Karpas-422 (cell line): ENCODE measurements at places on chromosomes 5 and 9.

- DNase-seq, result no peak
Observed at GRCh38 chr5:157294407-157295091, 28.6 kb downstream of the CYFIP2 start.

DNA sequence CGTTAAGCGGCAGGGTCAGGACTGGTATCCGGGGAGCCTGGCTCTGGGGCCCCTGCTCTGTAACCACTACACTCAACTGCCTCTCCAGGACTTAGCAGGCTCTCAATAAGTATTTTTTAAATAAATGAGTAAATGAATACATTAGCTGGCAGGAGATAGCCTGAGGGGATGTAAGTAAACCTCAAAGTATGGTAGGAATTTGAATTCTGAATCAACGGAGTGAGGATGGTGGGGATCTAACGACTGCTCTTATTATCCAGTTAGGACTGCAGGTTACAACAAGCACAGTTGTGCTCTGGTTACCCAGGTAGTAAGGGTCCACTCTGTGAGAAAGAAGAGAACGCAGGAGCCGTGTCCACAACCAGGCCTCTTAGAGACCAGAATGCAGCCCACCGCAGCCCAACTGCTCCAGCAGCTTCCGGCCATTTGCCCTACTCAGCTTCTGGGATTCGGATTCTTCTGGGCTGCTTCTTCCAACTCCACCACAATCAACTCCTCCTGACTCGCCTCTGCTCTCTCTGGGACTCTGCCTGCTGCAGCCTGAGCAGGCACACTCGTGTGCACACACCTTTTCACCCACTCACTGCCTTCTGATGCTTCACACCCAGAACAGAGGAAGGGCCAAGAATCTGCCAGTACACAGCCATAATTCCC is 52.6 kb downstream of the MED27 start:
- DNase-seq, result no peak

DNA sequence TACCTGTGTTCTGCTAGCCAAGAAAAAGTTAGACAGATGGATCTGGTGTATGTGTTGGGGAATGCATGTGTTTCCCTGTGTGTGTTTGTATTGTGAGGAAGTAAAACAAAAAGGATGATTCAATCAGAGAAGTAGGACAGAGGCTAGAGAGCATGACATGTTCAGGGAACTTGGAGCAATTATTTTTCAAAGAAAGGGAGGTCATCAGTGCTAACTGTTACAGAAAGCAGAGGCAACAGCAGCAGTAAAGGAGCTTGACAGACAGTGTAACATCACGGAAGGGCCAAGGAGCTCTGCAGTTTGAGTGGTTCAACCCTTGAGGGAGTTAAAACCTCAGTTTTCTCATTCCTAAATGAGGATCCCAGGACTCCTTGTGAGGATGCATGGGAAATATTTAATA is 13.2 kb downstream of the SPINK1 start:
- DNase-seq, result peak; percentile 54

GRCh38 chr5:13814301-13814700 is 130.2 kb downstream of the DNAH5 start:
- no peak for DNase-seq

DNA sequence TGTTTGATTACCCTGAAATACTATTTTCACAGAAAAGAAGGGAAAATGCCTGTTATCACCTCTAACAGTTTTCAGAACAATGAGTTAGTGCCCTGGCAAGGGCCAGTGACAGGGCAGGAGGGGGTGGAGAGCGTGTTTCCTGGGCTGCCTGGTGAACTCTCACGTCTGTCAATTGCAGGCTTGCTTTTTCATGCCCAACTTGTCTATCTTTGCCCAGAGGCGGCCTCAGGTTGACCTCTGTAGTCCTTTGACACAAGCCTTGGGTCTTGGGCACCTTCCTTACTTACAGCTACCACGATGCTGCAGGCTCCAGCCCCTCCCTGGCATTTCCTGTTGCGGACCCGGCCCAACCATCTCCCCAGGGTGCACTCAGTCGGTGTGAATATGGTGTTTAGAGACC is 2.2 kb upstream of the CEL start:
- no peak for DNase-seq

DNA sequence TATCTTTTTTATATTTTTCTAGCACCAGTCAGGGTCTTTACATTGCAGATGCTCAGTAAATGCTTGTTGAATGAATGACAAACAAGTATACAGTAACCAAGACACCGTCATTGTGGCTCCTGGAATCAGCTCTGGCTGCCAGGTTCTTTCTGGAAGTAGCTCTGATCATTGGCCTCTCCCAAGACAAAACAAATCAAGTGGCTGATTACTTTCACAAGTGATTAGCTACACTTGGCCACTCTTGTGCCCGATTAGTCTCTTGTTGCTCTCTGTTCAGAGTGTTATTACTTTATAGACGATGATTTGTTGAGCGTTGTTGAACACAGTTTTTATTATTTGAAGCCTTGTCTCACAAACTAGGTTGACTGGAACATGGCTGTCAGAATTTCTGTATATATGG is 119.6 kb upstream of the TLX3 start:
- DNase-seq, result no peak

- DNase-seq, result no peak
Observed at GRCh38 chr5:148981353-148981752, 81.5 kb downstream of the SH3TC2 start.

GRCh38 chr9:103661663-103662062 is 432.4 kb upstream of the SMC2 start:
- DNase-seq, result no peak

GRCh38 chr9:3497401-3497800 is 28.4 kb downstream of the RFX3 start:
- no peak for DNase-seq

DNA sequence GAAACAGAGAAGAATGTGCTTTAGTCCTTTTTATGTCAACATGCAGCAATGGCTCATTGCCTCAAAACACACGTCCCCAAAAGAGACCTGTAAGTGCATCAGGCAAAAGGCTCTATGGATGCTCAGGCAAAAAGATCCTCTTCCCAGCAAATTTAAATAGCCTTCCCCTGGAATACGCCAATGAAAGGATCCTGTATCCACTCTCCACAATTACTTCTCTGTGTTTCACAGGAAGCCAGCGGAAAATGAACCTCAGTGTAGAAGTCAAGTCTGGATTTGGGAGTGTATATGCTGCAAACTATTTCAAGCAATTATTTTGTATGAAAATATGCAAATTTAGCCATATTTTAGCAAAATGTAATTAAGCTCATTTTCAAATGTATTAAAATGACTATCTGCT is 217.9 kb downstream of the EPB41L4A start:
- DNase-seq, result no peak

GRCh38 chr5:39209924-39210323 is 9.4 kb downstream of the FYB1 start:
- no peak for DNase-seq

DNA sequence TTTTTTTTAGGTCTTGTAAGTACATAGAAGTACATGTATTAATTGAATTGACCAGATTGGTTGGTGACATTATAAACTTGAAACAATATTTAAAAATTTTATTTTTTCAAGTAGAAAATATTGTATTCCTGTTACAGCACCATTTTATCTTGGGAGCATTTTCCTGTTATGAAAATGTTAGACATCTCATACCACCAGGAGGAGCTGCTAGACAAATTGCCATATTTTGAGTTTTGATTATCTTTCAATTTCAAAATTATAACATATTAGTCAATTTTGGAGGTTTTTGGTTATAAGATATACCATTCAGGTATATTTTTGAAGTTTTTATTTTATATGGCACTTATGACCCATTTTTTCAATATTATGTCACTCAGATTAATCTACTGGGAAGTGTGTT is 84.4 kb downstream of the CNTLN start:
- DNase-seq, result no peak
